ENCODE measurements at places on chromosomes 12 and 14.

GRCh38 chr12:81610955-81611889, 147.9 kb downstream of the PPFIA2 start:
- no peak for DNase-seq

DNA sequence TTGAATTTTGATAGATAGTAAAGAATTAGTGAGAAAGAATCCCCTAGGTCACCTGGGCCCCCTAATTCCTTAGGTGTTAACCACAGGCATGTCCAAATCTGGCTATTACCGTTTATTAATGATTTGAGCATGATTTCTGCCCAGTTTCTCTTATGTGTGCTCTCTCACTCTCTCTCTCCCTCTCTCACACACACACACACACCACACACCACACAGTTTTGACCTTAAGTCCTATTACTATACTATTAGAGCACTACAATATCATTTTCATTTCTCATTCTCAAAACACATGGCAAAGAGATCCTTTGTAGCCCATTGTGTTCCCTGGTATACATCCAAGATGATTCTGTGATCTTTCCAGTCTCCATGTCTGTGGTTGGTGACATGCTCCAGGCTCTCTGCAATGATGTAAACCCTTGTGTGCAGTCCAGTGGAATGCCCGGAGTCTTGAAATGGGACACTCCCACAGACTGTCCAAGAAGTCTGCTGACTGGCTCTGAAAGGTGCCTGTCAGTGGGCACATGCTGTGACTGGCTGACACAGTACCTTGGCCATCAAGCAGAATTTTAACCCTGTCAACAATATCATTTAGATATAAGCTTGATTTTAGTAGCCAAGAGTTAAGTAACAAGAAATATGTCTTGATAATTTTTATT, 96.2 kb downstream of the FIGNL2 start:
- no peak for DNase-seq

DNA sequence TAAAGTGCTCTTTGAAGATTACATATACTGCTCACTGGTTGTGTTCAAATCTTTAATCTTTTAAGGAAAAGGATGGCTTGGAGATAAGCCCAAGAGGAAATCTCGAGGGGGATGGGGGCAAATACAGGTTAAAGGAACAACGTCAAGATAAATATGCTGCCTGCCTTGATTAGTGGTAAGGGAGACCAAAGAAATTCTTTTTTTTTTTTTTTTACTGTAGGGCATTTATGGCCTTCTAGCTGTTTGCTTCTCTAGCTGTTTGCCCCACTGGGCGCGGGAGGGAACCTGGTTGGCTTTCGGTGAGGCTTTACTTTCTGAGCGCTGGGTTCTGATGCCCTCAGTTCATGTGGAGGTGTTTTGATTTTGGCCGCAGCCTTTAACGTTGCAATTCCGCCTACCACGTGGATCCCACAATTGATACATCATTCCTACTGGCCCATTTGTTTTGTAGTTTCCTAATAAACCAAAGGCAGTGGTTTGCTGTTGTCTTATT, 5.7 kb downstream of the CCND2 start:
- DNase-seq: no peak

GRCh38 chr14:103418481-103418818, 33.2 kb downstream of the MARK3 start:
- DNase-seq: no peak

- DNase-seq: no peak
These were observed 4.4 kb upstream of the CEBPE start for GRCh38 chr14:23123419-23123818.

DNA sequence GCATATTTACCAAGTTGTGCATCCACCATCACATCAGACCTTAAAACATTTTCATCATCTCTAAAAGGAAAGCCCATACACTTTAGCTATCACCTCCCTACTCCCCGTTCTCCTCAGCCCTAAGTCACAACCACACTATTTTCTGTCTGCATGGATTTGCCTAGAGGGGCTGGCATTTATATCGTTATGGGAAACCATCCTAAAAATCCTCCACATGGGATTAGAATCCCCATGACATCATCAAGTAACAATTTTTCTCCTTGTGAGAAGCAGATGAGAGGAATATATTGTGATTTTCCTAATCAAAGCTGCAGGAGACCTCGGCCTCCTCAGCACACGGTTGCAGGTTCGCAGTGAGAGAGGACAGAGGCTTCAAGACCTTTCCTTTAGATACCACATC, 114.1 kb downstream of the SLC15A4 start:
- no peak for DNase-seq

DNA sequence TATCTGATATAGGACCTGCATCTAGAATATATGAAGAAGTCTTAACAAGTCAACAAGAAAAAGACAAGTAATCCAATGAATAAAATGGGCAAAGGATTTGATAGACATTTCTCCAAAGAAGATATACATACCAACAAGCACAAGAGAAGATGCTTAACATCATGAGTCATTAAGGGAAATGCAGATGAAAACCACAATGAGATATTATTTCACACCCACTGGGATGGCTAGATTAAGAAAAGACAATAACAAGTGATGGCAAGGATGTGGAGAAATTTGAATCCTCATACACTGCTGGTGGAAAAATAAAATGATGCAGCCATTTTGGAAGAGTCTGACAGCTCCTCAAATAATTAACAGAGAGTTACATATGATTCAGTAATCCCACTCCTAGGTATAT, 502.6 kb downstream of the FUT8 start:
- DNase-seq: no peak

DNA sequence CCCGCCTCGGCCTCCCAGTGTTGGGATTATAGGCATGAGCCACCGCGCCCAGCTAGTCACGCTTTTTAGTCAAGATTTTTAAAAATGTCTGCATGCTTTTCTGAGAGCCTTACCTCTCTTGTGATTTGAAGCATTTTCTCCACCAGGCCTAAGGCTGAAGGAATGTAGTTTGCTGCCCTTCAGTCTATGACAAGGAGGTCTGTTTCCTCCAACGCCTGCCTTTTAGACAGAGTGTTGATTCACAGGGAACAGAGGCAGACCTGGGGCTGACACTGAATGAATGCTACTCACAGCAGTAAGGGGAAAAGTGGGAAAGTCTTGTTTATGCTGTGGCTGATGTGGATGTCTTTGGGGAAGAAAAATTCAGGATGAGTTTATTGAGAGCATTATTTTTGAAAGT, 27.2 kb upstream of the MDM2 start:
- no peak for DNase-seq

GRCh38 chr14:24938593-24938992, 111.4 kb downstream of the STXBP6 start:
- no peak for DNase-seq

- no peak for DNase-seq
These were observed 107.9 kb downstream of the PRKCH start for GRCh38 chr14:61429316-61429715.
